ENCODE measurements at places on chromosomes 2 and 18.

DNA sequence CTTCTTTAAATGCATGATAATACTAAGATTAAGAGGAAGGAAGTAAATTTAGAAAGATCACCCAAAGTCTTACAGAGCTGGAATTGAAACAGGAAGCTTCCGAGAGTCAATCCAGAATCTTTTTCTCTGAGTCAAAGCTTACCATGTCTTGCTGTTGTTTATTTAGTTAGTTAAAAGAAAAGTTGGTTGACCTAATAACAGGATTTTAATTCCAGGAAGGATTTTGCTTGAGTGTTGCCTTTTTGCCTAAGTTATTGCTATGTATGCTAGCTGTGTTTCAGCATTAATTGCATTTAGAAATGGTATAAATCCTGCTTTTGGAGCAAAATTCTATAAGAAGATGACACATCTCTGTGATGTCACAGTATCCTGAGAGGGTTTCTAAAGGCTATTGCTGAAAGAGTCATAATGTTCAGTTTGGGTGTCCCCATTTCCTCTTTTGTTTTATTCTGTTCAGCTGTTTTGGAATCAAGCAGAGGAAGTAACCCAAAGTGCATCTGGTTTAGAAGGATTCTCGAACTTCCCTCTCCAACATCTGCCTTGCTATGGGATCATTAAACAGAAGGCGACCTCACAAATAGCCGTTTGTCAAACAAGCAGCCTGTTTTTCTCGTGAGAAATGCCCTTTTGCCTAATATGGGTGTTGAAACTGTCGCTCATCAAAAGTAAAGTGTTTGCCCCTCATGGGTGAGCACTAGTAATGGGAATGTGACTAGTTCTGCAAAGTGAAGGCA is 271.5 kb upstream of the MMADHC start:
- H3K27me3 ChIP-seq, result no peaks in the 10 kb centered on the region
- no peak for DNase-seq
- H3K4me3 ChIP-seq, result no peak overlapping the region
- no peak overlapping the region for H3K27ac ChIP-seq
- H3K4me1 ChIP-seq, result no peaks in the 10 kb centered on the region

DNA sequence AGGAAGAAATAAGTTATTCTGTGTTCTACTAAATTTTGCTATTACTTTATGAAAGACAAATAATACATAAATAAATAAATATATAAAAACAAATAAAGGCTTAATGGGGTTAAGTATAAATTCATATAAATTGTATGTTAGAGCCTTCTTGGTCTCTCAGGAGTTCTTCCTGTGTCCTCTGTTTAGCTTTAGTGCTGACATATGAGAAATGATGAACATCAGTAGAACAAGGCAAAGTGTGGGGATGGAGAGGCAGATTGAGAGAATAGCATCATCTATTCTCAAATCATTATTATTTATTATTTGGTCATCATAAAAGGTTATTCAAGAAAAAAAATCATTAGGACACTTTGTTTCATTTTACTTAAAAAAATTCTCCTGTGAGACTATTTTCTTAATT is 468.1 kb upstream of the CHST9 start:
- no peak overlapping the region for H3K27ac ChIP-seq
- no peaks in the 10 kb centered on the region for H3K27me3 ChIP-seq
- no peak for DNase-seq
- no peaks in the 10 kb centered on the region for H3K4me1 ChIP-seq

GRCh38 chr18:75538727-75539126 is 111.2 kb upstream of the SMIM21 start:
- H3K27ac ChIP-seq, result no peak overlapping the region
- H3K36me3 ChIP-seq, result no peaks in the 10 kb centered on the region
- DNase-seq, result no peak
- H3K4me1 ChIP-seq, result no peaks in the 10 kb centered on the region
- peaks cover 38% of the 10 kb centered on the region for H3K27me3 ChIP-seq

GRCh38 chr2:95041824-95042442 is 16.4 kb downstream of the MAL start:
- no peak overlapping the region for H3K4me3 ChIP-seq
- no peak for DNase-seq
- H3K27me3 ChIP-seq, result peaks cover 45% of the 10 kb centered on the region
- H3K36me3 ChIP-seq, result no peaks in the 10 kb centered on the region
- no peak overlapping the region for H3K27ac ChIP-seq

DNA sequence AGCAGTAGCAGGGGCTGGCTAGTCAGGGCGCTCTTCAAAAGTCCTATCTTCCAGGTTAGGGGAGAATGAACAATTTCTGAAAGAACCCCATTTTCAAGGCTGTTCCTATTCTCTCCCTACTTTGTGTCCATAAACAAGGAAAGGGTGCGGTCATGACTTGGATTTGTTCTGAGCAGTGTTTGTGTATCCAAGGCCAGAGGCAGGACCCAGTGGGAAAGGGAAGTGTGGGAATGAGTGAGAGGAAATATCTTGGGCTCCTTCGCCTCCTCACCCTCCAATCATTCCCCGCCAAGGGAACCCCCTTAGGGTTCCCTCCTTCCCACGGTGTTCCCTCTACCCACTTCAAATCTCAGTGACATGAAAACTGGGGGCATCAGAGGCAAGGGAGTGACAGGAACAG is 25.5 kb upstream of the SPTBN1 start:
- H3K4me1 ChIP-seq, result peaks cover 6% of the 10 kb centered on the region
- H3K27me3 ChIP-seq, result peaks cover 9% of the 10 kb centered on the region
- H3K36me3 ChIP-seq, result no peaks in the 10 kb centered on the region
- DNase-seq, result no peak
- H3K27ac ChIP-seq, result no peak overlapping the region

DNA sequence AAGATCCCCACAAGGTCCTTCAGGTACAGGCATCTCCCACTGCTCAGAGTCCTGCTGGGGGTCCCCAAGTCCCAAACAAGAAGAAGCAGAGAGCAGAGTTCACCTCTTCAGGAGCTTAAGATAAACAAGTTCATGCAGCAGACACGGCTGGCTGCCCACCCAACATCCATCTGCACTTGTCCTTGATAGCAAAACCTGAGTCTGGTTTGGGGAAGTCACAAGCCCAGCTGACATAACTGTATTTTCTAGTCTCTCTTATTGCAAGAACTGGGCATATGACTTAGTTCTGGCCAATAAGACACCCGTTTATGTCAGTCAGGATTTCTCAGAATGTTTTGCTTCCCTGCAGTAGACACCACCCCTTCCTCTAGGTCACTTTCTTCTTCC is 31.8 kb downstream of the AFF3 start:
- H3K27ac ChIP-seq, result no peak overlapping the region
- H3K4me1 ChIP-seq, result peaks cover 2% of the 10 kb centered on the region

DNA sequence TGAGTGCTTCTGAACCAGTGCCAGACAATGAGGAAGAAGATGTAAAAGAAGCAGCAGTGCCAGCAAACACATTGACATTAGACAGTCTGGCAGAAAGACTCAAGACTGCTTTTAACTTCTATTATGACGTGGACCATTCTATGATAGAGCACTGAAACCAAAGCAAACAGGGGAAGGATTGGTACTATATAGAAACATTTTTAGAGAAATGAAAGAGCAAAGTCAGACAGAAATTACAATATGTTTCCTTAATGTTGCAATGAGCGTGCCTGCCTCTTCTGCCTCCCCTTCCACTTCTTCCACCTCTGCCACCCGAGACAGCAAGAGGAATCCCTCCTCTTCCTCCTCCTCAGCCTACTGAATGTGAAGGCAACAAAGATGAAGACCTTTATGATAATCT is 39.7 kb downstream of the DHX57 start:
- no peak overlapping the region for H3K4me3 ChIP-seq
- no peak overlapping the region for H3K27ac ChIP-seq
- H3K27me3 ChIP-seq, result no peaks in the 10 kb centered on the region
- DNase-seq, result no peak
- H3K4me1 ChIP-seq, result no peaks in the 10 kb centered on the region

- H3K27me3 ChIP-seq, result no peaks in the 10 kb centered on the region
- no peak for DNase-seq
- H3K4me1 ChIP-seq, result peaks cover 57% of the 10 kb centered on the region
- no peak overlapping the region for H3K4me3 ChIP-seq
- no peak overlapping the region for H3K27ac ChIP-seq
Observed at GRCh38 chr2:42186945-42187632, 17.9 kb downstream of the EML4 start.

DNA sequence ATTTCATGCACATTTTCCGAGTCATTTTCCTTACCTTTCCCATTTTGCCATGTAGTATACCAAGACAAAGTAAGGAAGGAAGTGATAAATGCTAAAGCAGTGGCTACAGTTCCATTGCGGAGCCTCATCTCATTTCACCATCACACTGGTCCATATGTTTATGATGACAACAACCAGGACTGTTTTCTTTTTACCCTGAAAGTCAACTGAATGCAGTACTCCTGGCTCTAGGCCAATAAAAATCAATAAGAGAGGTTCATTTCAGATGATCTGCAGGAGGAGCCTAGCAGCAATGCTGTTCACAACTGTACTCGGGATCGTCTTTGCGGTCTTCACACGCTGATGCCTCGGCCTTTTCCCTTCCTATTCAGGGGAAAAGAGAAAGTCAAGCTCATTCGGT is 4.7 kb downstream of the MGAT4A start:
- H3K36me3 ChIP-seq, result peaks cover 29% of the 10 kb centered on the region
- peak overlapping the region; percentile 91 for H3K27ac ChIP-seq
- peaks cover 58% of the 10 kb centered on the region for H3K4me1 ChIP-seq
- H3K27me3 ChIP-seq, result no peaks in the 10 kb centered on the region
- peak overlapping the region; percentile 93 for H3K4me3 ChIP-seq

- DNase-seq, result no peak
- H3K4me1 ChIP-seq, result peaks cover 4% of the 10 kb centered on the region
- H3K27me3 ChIP-seq, result no peaks in the 10 kb centered on the region
- peaks cover 3% of the 10 kb centered on the region for H3K36me3 ChIP-seq
- H3K4me3 ChIP-seq, result no peak overlapping the region
- no peak overlapping the region for H3K27ac ChIP-seq
Observed at GRCh38 chr2:162118166-162119031, 33.6 kb downstream of the GCG start.

- no peaks in the 10 kb centered on the region for H3K27me3 ChIP-seq
- peaks cover 22% of the 10 kb centered on the region for H3K36me3 ChIP-seq
- H3K4me3 ChIP-seq, result no peak overlapping the region
Observed at GRCh38 chr2:46989491-46990230, 74.1 kb upstream of the MCFD2 start.

DNA sequence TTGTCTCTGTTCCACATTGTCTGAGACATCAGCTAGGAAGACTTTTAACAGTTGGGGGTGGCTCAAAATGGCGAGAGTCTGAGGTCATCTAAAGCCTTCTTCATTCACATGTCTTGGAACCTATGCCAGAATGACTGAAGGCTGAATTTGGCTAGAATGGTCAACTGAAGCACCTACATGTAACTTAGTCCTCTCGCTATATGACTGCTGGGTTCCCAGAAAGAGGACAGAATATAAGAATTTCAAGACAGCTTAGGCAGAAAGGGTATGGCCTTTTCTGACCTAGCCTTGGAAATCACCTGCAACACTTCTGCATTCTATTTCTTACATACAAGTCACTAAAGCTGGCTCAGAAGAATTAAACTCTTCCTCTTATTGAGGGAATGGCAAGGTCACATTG is 75.6 kb upstream of the OTX1 start:
- H3K27ac ChIP-seq, result no peak overlapping the region
- H3K36me3 ChIP-seq, result no peaks in the 10 kb centered on the region
- H3K4me1 ChIP-seq, result no peaks in the 10 kb centered on the region
- no peak for DNase-seq
- no peaks in the 10 kb centered on the region for H3K27me3 ChIP-seq

DNA sequence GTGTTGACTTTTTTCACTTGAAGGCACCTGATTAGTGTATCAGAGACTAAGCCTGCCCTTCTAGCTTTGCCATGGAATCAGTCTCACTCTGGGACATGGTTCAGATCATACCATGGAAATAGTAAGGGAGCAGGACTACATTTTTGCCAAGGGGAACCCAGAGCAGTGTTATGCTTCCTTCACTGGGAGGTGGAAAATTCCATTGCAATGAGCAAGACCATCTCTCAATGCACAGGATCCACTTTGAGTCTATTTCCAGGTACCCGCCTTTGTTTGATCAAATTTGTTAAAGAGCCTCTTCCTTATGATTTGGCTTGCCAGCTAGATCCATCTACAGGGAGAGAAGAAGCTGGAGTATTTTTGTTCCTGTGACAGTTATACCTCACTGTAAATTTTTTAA is 395.8 kb downstream of the MTX2 start:
- no peak for DNase-seq
- no peaks in the 10 kb centered on the region for H3K4me1 ChIP-seq
